ENCODE measurements at places on chromosomes 1 and 21. TPM values are rescaled to one million over a fixed set of nuclear protein-coding genes. Genes with fewer than 3 reads are reported as not detected.

C1orf116 gene
- total RNA-seq = not detected

BTBD8 gene
- 0.46 TPM for total RNA-seq

TRIM67 gene
- total RNA-seq = not detected

SLC44A5 gene
- total RNA-seq = 0.33 TPM

PCSK9 gene
- 0.15 TPM for total RNA-seq

S100A8 gene
- not detected for total RNA-seq

LAD1 gene
- total RNA-seq = 1.1 TPM

GRCh38 chr1:200520735-200521134 is 99.8 kb downstream of the KIF14 start:
- H3K27ac ChIP-seq = no peak overlapping the region
- H3K27me3 ChIP-seq = no peaks in the 10 kb centered on the region
- no peaks in the 10 kb centered on the region for H3K36me3 ChIP-seq

DNA sequence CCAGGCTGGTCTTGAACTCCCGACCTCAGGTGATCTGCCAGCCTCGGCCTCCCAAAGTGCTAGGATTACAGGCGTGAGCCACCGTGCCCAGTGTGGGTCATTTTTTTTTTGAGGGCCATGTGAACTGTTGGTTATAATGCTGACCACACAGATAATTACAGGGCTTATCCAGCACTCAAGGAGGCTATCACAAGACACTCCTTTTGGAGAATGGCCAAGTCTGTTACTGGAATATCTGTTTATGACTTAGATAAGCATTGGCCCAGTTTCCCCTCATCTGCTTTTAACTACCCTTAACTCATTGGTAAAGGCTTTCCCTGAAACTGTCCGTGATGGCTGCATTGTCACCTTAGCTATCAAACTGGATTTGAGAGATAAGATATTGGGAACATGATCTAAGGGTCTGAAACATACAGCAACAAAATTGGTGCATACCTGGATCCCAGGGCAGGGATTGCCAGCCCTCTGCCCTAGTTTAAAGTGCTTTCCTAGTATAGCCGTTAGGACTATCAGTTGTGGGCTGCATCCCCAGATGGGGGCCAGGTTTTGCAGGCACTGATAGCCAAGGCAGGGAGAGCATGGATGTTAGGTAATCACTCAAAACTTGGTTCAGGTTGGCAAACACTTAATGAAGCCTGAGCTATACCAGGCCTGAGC is 15.6 kb downstream of the SZT2 start:
- no peaks in the 10 kb centered on the region for H3K4me1 ChIP-seq
- no peak overlapping the region for H3K4me3 ChIP-seq
- H3K27me3 ChIP-seq = no peaks in the 10 kb centered on the region
- no peak for DNase-seq
- peaks cover 41% of the 10 kb centered on the region for H3K36me3 ChIP-seq
- H3K27ac ChIP-seq = no peak overlapping the region

DNA sequence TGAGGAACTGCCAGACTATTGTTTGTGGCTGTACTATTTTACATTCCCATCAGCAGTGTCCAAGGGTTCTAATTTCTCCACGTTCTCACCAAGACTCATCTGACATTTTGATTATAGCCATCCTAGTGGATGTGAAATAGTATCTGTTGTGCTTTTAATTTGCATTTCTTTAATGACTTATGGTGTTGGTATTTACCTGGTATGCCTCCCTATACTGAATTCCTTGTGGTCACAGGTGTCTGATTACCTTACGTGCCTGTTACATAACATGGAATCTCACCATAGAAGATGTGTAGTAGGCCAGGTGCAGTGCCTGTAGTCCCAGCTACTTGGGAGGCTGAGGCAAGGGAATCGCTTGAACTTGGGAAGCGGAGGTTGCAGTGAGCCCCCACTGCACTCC is 13.5 kb downstream of the ZYG11A start:
- H3K4me1 ChIP-seq = peaks cover 9% of the 10 kb centered on the region
- no peaks in the 10 kb centered on the region for H3K36me3 ChIP-seq
- H3K27ac ChIP-seq = no peak overlapping the region
- H3K27me3 ChIP-seq = 0 out of 2 replicates have a peak, but pooled peaks cover 2% of the 10 kb centered on the region
- DNase-seq = no peak
- no peak overlapping the region for H3K4me3 ChIP-seq

- H3K4me3 ChIP-seq = no peak overlapping the region
- no peaks in the 10 kb centered on the region for H3K4me1 ChIP-seq
- no peaks in the 10 kb centered on the region for H3K27me3 ChIP-seq
- no peak for DNase-seq
These were observed 12.0 kb downstream of the SMG7 start for GRCh38 chr1:183484254-183484653.

- no peak overlapping the region for H3K27ac ChIP-seq
- H3K4me3 ChIP-seq = no peak overlapping the region
- no peaks in the 10 kb centered on the region for H3K4me1 ChIP-seq
These were observed 117.7 kb downstream of the ERG start for GRCh38 chr21:38380481-38381137.

DNA sequence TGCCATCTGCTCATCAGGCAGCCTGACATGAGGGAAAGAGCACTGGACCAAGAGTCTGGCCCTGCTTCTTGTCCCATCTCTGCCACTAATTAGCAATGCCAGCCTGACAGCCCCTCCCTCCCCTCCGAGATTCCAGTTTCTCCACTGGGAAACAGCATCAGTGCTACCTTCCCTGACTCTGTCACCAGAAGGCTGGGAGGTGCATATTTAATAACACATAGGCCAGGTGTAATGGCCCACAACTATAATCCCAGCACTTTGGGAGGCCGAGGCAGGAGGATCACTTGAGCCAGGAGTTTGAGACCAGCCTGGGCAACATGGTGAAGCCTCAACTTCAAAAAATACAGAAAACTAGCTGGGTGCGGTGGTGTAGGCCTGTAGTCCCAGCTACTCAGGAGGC is 41.2 kb upstream of the ZBTB40 start:
- DNase-seq = no peak
- no peak overlapping the region for H3K4me3 ChIP-seq
- no peak overlapping the region for H3K27ac ChIP-seq
- 0 out of 2 replicates have a peak, but pooled peaks cover 3% of the 10 kb centered on the region for H3K27me3 ChIP-seq

- H3K4me3 ChIP-seq = no peak overlapping the region
- H3K27ac ChIP-seq = no peak overlapping the region
- no peak for DNase-seq
- peaks cover 4% of the 10 kb centered on the region for H3K27me3 ChIP-seq
- no peaks in the 10 kb centered on the region for H3K36me3 ChIP-seq
- H3K4me1 ChIP-seq = peaks cover 14% of the 10 kb centered on the region
These were observed 35.9 kb upstream of the RAB4A start for GRCh38 chr1:229234870-229235472.

DNA sequence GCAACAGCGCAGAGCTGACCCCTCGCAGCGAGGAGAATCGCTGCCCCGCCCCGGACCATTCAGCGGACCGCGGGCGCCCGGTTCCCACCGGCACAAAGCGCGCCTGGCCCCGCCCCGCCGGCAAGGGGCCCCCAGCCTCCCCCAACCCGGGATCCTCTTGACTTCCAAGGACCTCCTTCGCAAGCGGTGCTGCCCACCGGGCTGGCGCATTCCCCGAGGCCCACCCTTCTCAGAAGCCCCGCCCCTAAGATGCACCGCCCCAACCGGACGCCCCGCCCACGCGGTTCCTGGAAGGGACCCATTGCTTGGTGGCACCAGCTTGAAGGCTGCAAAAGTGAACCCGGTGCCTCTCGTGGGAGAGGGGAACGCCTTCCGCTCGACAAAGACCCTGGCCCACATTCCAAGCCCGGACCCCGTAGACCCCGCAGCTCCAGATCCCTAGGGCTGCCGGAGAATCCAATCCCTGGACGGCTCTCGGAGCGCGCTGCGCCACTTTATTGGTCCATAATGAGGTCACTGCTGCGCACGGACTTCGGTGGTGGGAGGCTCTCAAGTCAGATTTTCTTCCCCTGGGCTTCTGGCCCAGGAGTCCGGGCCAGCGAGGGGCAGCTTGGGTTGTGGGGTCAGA is 2.0 kb downstream of the HES3 start:
- peaks cover 17% of the 10 kb centered on the region for H3K27me3 ChIP-seq
- H3K4me3 ChIP-seq = no peak overlapping the region
- peaks cover 4% of the 10 kb centered on the region for H3K4me1 ChIP-seq
- H3K36me3 ChIP-seq = no peaks in the 10 kb centered on the region

DNA sequence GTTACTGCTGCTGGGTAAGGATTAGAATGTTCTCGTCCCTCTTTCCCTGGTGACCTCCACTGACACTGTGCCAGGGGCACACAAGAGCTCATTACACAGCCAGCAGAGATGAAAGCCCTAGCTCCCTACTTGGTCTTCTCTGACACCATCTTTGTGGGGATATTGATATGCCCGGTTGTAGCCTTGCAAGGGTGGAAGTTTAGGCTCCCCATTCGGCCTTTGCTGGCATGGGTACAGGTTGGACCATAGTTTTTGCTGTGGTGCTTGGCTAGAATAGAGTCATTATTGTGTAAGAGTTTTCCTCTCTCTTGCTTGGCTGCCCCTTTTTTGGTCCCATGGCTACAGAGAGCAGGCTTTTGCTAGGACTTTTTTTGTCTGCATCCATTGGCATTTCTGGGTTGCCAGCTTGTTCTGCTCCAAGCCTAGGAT is 12.3 kb downstream of the RAB4A start:
- H3K4me3 ChIP-seq = no peak overlapping the region
- no peaks in the 10 kb centered on the region for H3K27me3 ChIP-seq
- H3K36me3 ChIP-seq = no peaks in the 10 kb centered on the region
- H3K27ac ChIP-seq = no peak overlapping the region

GRCh38 chr1:151416231-151416630 is 16.9 kb downstream of the PSMB4 start:
- no peak overlapping the region for H3K4me3 ChIP-seq
- no peaks in the 10 kb centered on the region for H3K27me3 ChIP-seq
- no peaks in the 10 kb centered on the region for H3K4me1 ChIP-seq
- H3K36me3 ChIP-seq = peaks cover 38% of the 10 kb centered on the region

GRCh38 chr1:28113242-28113572 is 24.8 kb upstream of the EYA3 start:
- no peaks in the 10 kb centered on the region for H3K36me3 ChIP-seq
- no peak overlapping the region for H3K4me3 ChIP-seq
- H3K27ac ChIP-seq = no peak overlapping the region
- DNase-seq = peak; percentile 23
- H3K27me3 ChIP-seq = no peaks in the 10 kb centered on the region
- no peaks in the 10 kb centered on the region for H3K4me1 ChIP-seq

GRCh38 chr1:243848858-243849420 is 1.1 kb downstream of the AKT3 start:
- peak overlapping the region; percentile 69 for H3K4me3 ChIP-seq
- H3K27ac ChIP-seq = peak overlapping the region; percentile 71
- H3K27me3 ChIP-seq = no peaks in the 10 kb centered on the region

GRCh38 chr1:55067022-55067778 is 27.9 kb downstream of the PCSK9 start:
- no peak for DNase-seq
- no peaks in the 10 kb centered on the region for H3K27me3 ChIP-seq
- H3K4me3 ChIP-seq = no peak overlapping the region
- H3K36me3 ChIP-seq = peaks cover 45% of the 10 kb centered on the region

DNA sequence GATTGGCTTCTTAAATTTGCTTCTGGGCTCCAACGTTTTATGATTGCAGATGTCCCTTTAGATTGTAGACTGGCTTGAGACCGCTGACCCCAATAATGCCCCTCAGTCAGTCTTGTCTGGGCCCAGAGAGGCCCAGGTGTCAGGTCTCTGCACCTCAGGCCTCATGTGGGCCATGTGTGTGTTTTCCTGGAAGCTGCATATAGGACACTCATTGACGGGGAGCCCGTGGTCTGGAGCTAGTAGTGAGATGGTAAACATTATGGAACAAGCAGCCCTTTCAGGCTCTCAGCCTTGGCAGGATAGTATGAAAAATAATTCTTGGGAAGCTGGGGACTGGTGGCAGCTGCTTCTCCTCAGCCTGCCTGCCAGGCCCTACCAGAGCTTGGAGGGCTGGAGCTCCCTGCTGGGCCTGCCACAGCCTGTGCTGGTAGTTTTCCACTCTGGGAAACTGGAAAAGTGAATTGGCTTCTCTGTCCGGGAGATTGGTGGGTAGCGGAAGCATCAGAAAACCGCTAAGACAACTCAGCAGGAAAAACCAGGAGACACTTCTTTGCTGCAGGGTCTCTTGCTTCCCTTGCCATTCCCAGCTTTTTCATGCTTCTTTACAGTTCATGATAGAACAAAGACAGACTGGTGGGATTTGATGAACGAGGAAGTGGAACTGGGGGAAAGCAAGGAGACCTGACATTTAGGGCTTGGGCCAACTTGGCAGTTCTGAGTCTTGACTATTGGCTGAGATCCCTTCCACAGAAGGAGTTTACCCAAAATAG is 57.8 kb upstream of the HSD17B7 start:
- DNase-seq = no peak
- no peaks in the 10 kb centered on the region for H3K36me3 ChIP-seq
- no peaks in the 10 kb centered on the region for H3K4me1 ChIP-seq
- H3K4me3 ChIP-seq = no peak overlapping the region
- H3K27ac ChIP-seq = no peak overlapping the region

GRCh38 chr1:114328361-114328904 is 174.8 kb upstream of the SYT6 start:
- H3K36me3 ChIP-seq = no peaks in the 10 kb centered on the region
- H3K4me3 ChIP-seq = no peak overlapping the region
- H3K4me1 ChIP-seq = peaks cover 26% of the 10 kb centered on the region
- H3K27me3 ChIP-seq = no peaks in the 10 kb centered on the region
- DNase-seq = no peak

DNA sequence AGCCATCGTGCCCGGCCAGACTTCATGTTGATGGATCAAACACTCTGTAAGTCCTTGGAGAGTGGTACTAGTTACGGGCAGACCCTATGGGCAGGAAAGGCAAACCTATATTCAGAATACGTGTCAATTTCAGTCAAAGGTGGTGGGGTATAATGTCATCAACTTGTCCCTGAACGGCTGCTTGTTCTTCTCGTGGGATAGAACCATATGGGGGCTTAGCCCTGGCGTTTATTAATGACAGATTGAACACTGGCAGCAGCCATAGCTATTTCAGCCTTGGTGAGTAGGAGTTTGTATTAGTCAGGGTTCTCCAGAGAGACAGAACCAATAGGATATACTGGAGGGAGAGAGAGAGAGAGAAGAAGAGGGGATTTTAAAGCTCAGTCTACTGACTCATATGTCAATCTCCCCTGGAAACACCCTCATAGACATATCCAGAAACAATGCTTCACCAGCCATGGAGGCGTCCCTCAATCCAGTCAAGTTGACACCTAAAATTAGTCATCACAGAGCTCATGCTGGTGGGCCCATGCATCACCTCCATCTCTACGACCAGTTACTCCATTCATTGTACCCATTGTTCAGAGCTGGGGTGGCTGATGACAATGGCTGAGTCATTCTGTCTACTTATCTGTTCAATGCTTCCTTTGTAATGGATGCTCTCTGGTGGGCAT is 16.1 kb upstream of the AQP10 start:
- no peaks in the 10 kb centered on the region for H3K4me1 ChIP-seq
- no peak overlapping the region for H3K4me3 ChIP-seq
- no peak for DNase-seq
- H3K27ac ChIP-seq = no peak overlapping the region

All from SJCRH30 (cell line).